ENCODE measurements at places on chromosomes 7 and 10. TPM values are rescaled to one million over a fixed set of nuclear protein-coding genes. Genes with fewer than 3 reads are reported as not detected.

DNA sequence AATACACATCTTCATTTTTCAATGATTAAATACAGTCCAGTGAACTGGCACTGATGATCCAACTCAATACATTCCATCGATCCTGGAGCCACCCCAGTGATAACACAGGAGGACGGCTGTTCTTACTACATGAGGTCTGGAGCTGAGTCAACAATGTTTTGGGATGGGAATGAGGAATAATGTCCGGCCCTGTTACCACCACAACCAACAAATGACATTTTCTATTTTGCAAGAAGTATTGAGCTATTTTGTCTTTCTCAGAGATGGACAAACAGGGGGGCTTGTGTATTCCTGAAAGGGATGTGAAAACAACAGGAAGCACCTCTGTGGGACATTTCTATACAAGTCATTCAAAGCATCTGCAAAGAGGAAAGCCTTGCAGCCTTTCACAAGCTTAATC, 249.2 kb downstream of the PARD3 start:
- DNase-seq = no peak

GRCh38 chr7:74627661-74628411, 29.7 kb upstream of the GTF2I start:
- no peak for DNase-seq

DNA sequence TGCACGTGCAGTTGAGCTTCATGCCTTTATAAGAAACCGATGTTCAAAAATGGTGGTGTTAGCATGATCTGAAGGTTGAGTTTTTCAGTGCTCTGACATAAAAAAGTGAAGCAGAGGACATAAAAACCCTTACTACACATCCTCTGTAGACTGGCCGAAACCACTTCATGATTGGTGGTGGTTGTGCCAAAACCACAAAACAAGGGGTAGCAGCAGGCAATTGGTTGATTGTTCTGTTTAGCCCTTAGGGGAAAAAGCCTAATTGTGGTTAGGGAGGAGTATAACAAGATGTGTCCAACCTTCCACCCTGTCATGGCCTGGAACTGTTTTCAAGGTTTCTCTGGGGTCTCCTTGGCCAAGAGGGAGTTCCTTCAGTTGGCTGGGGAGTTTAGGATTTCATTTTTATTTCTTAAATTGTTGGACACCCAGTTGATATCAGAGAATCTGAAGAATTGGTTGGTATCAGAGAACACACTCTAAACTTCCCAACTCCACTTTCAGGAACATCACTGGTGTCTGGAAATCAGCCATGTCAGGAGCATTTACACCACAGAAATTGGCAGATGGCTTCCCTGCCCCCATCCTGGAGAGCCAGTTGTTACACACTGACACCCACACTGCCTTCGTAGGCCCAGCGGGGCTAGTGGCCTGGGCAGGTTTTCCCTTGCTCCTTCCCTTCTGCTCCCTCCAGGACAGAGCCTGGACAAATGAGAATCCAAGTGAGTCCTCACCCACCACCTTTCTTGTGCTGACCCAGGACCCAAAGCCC, 18.8 kb downstream of the MRPS24 start:
- DNase-seq = no peak

NEUROD6 gene
- not detected for total RNA-seq

CALHM3 gene
- not detected for total RNA-seq

GRCh38 chr7:18706670-18707069, 211.1 kb downstream of the HDAC9 start:
- no peak for DNase-seq

- DNase-seq = no peak
Observed at GRCh38 chr10:118409295-118409694, 67.2 kb upstream of the FAM204A start.

GRCh38 chr7:41478187-41478586, 224.7 kb downstream of the INHBA start:
- DNase-seq = no peak

- no peak for DNase-seq
Observed at GRCh38 chr10:80988755-80989154, 451.1 kb downstream of the SH2D4B start.

DNA sequence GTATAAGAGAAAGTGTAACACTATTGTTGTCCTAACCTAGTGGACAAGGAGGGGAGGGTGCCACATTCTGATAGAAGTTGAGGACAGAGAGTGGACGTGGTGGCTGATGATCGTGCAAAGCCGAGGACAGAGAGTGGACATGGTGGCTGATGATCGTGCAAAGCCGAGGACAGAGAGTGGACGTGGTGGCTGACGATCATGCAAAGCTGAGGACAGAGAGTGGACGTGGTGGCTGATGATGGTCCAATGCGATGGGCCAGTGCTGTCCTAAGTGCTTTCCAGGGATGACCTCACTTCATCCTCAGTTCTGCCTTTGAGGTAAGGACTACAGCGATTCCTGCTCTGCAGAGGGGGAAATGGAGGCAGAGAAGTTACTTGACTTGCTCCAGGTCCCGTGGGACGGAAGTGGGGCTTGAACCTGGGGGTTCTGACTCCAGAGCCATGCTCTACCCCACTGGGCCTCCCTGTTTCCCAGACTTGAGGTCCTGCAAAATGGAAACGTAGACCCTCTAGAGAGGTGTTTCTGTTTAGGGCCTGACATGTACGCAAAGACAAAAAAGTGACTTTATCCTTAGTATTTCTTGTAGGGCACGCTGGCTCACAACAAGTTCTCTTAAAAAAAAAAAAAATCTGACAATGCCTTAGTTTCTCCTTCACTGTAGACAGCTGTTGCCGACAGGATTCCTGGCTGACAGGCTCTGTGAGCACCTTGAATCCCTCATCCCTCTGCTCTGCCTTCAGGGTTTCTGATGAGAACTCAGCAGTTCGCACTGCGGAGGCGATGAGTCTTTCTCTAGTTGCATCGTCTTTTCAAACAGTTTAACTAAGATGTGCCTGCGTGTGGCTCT, 20.3 kb upstream of the NCAPG2 start:
- DNase-seq = no peak

ANXA8L1 gene
- not detected for total RNA-seq

H2BK1 gene
- total RNA-seq = 2.5 TPM

MYH16 gene
- not detected for total RNA-seq

GRCh38 chr7:49577576-49577975, 195.9 kb upstream of the VWC2 start:
- DNase-seq = no peak

NEURL1 gene
- 1.3 TPM for total RNA-seq

GRCh38 chr7:28785041-28785995, 172.8 kb downstream of the TRIL start:
- no peak for DNase-seq

GIMAP4 gene
- 381 TPM for total RNA-seq

DNA sequence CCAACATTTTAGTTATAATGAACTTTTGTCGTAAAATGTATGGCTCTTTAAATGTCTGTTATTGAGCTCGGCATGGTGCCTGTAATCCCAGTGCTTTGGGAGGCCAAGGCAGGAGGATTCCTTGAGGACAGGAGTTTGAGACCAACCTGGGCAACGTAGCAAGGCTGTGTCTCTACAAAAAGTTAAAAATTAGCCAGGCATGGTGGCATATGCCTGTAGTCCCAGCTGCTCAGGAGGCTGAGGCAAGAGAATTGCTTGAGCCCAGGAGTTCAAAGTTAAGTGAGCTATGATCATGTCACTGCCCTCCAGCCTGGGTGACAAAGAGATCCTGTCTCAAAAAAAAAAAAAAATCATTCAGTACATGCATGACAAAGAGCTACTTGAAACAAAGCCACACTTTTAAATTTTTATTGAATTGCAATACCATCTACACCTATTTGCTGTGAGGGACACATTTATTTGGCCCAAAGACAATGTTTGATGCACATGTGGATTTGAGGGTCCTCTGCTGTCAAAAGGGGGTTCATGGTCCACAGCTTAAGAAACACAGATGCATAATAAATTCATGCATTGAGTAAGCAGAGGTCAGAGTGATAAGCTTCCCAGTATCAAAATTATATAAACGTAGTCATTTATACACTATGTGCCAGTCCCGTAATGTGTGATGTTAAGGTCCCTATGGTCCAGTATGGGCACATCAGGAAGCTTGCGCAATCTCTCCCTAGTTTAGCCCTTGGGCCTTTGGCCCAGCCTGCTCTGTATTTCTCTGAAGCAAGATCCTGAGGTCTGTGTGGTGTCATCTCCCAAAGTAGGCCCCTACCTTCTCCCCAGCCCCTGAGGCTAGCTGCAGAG, 4.4 kb upstream of the MALSU1 start:
- no peak for DNase-seq

DNA sequence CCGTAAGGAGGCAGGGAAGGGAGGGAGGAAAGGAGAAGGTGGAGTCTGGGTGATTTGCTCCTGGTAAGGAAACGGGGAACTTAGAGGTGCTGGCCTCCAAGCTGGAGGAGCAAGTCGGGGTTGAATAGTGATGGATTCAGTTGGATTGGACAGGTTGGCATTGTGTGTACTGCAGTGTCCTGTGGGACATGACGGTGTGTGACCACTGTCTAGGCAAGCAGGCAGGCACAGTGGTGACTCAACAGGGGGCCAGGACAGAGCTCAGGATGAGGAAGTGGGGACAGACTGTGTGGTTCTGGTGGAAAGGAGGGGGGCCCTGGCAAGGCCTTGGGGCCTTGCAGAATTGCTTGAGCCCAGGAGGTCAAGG, 48.8 kb downstream of the COL26A1 start:
- DNase-seq = no peak

HABP2 gene
- not detected for total RNA-seq
